ENCODE measurements at places on chromosomes 3 and 15. TPM values are rescaled to one million over a fixed set of nuclear protein-coding genes. Genes with fewer than 3 reads are reported as not detected.

The SCG5 gene
- total RNA-seq, result not detected

The BBX gene
- total RNA-seq, result 21.5 TPM

The SI gene
- total RNA-seq, result not detected

The SNTN gene
- total RNA-seq, result not detected

The RARRES1 gene
- total RNA-seq, result 12.8 TPM

The TRAT1 gene
- not detected for total RNA-seq

Measured in uterus (tissue), 4 donors.